Bronchial smooth muscle cell (primary cell): ENCODE measurements at places on chromosomes 7 and 10. TPM values are rescaled to one million over a fixed set of nuclear protein-coding genes. Genes with fewer than 3 reads are reported as not detected.

C7orf57 gene
- not detected in 2 replicates for total RNA-seq

ARHGEF5 gene
- 0.63 and 1.4 TPM in 2 replicates for total RNA-seq

GATAD1 gene
- total RNA-seq = 13.7 and 23.0 TPM in 2 replicates

LEP gene
- not detected in 2 replicates for total RNA-seq

LHFPL3 gene
- not detected in 2 replicates for total RNA-seq

FAM25A gene
- not detected in 2 replicates for total RNA-seq

NRP1 gene
- 204 and 306 TPM in 2 replicates for total RNA-seq

CTNNA3 gene
- total RNA-seq = not detected in 2 replicates

UBN2 gene
- total RNA-seq = 2.5 and 3.8 TPM in 2 replicates

ARHGAP19 gene
- total RNA-seq = 3.8 and 4.1 TPM in 2 replicates

PBLD gene
- total RNA-seq = 6.4 and 8.7 TPM in 2 replicates

SORCS1 gene
- total RNA-seq = not detected in 2 replicates

ZNF365 gene
- 0.94 and 2.8 TPM in 2 replicates for total RNA-seq

ADO gene
- total RNA-seq = 8.9 and 10.6 TPM in 2 replicates

ASIC3 gene
- total RNA-seq = 0.09 TPM in 1 of 2 replicates, not detected in the other

ZNF655 gene
- 38.6 and 43.2 TPM in 2 replicates for total RNA-seq

PLAU gene
- total RNA-seq = 16.7 and 63.4 TPM in 2 replicates

BEND7 gene
- 0.63 and 0.69 TPM in 2 replicates for total RNA-seq
